ENCODE measurements at places on chromosomes 3 and 15.

DNA sequence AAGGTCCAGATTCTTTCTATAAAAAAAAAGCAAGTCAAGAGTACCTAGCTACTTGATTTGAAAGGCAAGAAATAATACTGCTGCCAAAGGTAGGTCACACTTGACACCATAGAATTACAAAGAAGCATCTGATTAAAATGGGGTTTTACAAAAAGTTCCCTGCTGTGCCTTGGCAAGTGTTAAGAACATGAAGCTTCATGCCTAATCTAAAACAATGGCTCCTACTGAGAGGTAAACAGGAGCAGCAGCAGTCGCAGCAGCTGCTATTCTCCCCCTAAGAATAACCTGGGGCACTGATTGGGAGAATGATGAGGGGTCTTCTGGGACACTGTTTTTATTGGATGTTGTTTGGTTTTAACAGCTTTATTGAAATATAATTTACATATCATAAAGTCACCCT lies 14.1 kb downstream of the UBP1 start:
- DNase-seq = no peak

DNA sequence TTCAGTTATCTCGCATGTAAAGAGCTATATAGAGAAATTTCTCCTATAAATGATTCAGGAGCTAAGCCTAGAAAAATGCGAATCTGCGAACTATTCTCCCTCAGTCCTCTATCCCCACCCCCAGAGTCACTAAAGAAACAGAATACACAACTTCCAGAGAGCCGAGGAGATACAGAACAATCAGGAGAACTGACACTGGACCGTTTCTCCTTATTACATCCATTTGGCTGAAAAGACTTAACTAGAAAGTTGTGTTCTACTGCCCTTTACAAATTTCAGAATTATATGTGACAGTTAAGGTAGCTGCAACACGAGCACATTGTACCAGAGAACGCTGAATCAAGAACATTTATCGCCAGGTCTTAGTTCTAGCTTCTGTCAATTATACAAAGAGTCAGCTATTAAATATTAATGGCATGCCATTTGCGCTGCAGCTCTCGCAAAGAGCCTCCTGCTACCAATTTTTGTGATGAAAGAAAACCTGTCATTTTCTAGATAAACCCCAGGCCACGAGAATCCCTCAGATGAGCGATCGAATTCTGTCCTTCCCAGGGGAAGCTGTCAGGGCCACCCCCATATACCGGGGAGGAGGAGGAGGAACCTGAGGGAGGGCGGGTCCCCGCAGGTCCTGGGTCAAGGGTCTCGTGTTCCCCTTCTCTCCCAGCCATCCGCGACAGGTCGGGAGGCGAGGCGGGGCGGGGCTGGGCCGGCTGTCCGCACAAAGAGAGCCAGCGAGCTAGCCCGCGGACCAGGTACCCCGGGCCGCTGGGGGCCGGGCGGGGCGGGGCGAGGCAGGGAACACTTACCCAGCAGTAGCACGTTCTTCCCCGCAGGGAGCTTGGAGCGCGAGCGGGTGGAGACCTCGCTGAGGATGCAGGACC lies 878 bp downstream of the DYNC1LI1 start:
- peak; percentile 62 for DNase-seq

- DNase-seq = no peak
These were observed 569 bp downstream of the HIGD2B start for GRCh38 chr15:72685301-72685924.

- no peak for DNase-seq
These were observed 384.8 kb downstream of the MECOM start for GRCh38 chr3:169278667-169279066.

DNA sequence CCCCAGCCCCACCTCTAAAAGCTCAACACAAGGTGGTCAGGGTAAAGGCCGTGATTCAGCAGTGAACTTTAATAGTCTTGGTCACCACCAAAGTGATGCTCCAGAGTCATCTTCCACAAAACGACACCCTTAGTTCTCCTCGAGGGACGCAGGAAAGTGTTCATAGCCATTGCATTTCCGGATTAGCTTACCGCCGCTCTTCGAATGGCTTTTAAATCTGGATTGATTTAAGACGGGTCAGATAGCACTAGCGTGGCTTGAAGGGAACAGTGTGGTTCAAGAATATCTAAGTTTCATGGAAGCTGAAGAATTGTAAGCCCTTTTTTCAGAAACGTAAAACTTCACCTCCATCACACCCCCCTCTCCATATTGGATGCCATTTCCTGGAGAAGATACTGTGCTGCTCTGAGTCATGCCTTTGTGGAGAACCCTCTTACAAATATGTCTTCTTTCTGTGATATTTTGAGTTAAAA lies 829 bp downstream of the RNF7 start:
- DNase-seq = peak; percentile 50

- DNase-seq = no peak
These were observed 21.2 kb upstream of the SMAD3 start for GRCh38 chr15:67043939-67044771.

- DNase-seq = no peak
These were observed 1010.0 kb downstream of the SQOR start for GRCh38 chr15:46644501-46645481.

GRCh38 chr15:68653801-68654200 lies 75.0 kb downstream of the CORO2B start:
- no peak for DNase-seq

DNA sequence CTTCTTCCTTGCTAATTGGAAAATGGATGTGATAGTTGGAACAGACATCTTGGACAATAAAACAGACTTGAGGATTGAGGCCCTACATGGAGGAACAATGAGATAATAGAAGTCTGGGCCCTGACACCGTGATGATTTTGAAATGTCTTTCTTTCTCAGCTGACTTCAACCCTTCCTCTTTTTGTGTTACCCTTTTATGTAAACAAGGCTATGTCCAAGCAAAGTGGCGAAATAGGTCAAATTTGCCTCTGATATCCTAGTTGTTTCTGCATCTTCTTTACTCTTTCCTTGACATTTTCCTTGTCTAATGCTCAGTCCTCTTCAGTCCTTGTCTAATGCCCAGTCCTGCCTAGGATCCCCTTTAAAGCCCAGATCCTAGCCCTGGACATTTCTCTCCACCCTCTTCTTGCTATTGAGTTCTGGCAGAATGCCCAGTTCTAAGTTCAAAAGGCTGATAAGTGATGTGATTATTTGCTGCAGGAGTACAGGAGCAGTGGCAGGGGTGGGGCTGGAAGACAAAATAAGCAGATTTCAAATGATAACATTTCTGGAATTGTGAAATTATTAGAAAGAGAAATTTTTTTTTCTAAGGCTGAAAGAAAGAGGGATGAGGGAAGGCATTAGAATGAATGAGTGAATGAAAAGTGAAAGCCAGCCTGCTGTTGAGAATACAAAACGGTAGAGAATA lies 6.5 kb upstream of the VPS8 start:
- no peak for DNase-seq

DNA sequence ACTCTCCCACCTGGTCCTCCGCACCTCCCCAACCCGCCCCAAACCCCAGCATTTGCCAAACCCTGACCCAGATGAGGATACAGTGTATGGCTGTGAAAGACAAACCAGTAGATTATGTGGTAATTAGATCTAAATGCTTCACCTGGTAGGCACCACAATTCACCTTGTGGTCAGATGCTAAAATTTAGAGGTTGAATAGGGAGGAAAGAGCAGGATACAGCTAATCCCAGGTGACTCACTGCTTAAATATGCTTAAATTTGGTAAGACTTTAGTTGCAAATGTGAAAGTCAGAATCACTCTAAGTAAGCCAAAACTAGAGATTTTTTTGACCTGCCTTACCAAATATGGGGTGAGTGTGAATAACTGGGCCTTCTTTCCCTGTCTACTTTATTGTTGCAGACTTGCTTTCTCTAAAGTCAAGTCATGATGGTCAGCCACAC lies 105.5 kb downstream of the MME start:
- DNase-seq = no peak

GRCh38 chr3:197508051-197508451 lies 47.7 kb downstream of the BDH1 start:
- DNase-seq = no peak

DNA sequence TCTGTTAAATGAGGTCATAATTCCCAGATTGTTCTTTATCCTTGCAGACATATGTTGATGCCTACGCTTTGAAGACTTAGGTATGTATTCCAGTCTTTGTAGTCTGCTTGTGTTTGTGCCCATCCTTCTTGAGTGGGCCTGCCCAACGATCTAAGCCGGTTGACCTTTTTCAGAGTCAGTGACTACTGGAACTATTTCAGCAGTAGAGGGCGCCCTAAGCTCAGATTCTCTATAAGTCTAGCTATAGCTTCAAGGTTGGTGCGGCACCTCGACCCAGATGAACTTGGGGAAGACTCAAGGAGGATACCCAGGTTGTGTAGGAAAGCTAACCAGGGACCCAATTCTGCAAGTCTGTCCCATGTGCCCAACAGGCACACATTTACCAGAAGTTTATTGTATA lies 228.8 kb upstream of the PPP2R3A start:
- no peak for DNase-seq

Data from activated CD8-positive, alpha-beta memory T cell treated with anti-CD3 and anti-CD28 coated beads, Interleukin-2, amount 10 ng/mL, durations not matched to agents 7 days and 5 days (primary cell).